ENCODE measurements at places on chromosomes 13 and 19.

DNA sequence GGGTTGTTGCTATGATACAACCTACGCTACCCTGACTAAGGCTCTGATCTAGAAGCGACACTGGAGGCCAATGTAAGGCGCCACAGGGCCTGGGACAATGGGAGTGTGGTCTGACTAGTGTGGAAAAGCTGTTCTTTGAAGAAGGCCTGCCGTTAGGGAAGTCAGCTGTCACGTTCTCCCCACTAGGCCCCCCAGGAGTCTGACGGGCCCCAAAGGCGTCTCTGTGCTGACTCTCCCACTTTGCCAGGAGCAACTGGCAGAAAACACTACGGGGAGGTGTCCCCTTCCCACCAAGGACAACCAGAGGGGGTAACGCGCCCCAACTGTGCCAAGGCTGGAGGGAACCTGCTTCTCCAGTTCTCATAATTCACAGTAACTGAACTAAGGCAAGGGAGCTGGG is 25.3 kb upstream of the EIF3G start:
- DNase-seq = no peak

- no peak for DNase-seq
Observed at GRCh38 chr19:1883784-1884183, 1.5 kb downstream of the ABHD17A start.

DNA sequence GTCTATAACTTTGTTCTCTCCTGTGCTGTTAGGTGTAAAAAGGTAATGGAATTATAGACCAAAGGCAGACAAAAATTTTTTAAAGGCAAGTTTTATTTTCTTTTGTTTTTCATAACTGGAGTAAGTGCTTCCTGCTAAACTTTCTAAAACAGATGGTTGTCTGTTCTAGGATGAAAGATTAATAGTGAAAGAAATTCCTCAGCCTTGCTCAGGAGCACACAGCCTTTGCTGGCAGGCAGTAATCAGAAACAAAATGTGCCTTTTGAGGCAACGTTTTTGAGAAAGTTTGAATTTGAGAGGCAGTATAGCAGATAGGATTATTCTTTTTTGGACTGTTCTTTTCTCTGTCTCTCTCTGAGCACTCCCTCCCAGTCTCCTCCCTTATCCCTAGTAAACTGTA is 2749.5 kb downstream of the PCDH9 start:
- no peak for DNase-seq

DNA sequence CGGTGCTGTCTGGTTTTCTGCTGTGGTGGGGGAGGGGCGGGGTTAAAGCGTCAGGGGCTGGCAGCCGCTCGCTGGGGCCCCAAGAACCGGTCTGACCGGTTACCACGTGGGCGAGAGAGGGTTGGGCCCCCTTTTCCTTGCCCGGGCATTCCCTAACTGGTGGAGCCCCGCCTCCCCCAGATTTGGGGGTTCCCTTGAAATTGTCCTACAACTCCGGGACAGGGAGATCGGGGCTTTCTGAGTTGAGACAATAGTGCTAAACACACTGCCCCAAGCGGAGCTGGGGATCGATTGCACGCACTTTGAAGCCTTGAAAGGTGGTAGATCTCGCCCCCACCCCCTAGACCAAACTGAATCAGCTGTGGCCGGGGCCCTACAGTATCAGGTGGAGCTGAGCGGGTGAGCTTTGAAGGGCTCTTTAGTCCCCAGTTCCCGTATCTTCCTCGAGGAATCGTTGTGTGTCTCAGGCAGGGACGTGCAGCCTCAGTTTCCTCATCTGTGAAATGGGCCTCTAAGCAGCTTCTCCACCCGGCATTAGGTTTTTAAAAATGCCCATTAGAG is 4.8 kb downstream of the IER2 start:
- peak; percentile 66 for DNase-seq

GRCh38 chr19:7356899-7357627 is 8.3 kb downstream of the ARHGEF18 start:
- DNase-seq = no peak

DNA sequence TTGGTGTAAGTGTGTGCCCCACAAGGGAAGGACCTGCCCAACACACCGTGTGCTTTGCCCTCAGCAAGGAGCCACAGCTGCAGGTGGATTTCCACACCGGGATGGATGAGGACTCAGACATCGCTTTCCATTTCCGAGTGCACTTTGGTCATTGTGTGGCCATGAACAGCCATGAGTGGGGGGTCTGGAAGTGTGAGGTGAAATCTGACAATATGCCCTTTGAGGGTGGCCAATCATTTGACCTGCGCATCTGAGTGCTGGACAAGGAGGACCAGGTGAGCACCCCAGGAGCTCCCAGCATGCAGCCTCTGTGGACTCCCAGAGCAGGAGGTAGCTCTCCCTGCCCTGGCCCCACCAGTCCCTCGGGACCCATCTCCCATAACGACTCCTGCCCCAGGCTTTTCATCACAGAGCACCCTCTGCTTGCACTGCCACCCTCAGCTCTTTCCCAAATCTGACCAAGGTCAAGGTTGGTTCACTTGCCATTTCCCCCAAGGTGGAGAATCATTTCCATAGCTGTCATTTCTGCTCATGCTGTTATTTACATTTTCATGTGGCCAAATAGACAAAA is 13.2 kb upstream of the EID2 start:
- no peak for DNase-seq

GRCh38 chr19:49061000-49061399 is 3.5 kb upstream of the CGB7 start:
- DNase-seq = no peak

DNA sequence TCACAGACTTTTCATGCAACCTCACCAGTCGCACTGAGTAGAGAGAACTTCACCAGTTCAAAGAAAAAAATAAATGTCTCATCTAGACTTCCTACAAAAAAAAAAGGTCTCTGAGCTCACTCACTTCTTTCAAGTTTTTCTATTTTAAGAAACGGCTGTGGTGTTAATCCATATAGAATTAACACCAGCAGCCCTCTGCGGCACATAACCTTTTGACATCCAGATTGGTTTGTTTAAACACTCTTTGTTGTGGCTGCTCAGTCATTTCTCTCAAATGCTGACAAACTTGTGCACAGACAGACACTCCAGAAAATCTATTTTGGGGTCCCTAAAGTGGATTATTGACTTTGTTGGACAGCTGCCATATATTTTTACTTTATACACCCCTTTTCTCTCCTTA is 874.9 kb downstream of the EFNB2 start:
- DNase-seq = no peak

- DNase-seq = no peak
Observed at GRCh38 chr13:44283600-44283999, 90.0 kb upstream of the SERP2 start.

- DNase-seq = no peak
Observed at GRCh38 chr19:4114181-4114580, 9.7 kb downstream of the MAP2K2 start.

GRCh38 chr19:6234527-6234926 is 45.2 kb downstream of the MLLT1 start:
- DNase-seq = no peak

DNA sequence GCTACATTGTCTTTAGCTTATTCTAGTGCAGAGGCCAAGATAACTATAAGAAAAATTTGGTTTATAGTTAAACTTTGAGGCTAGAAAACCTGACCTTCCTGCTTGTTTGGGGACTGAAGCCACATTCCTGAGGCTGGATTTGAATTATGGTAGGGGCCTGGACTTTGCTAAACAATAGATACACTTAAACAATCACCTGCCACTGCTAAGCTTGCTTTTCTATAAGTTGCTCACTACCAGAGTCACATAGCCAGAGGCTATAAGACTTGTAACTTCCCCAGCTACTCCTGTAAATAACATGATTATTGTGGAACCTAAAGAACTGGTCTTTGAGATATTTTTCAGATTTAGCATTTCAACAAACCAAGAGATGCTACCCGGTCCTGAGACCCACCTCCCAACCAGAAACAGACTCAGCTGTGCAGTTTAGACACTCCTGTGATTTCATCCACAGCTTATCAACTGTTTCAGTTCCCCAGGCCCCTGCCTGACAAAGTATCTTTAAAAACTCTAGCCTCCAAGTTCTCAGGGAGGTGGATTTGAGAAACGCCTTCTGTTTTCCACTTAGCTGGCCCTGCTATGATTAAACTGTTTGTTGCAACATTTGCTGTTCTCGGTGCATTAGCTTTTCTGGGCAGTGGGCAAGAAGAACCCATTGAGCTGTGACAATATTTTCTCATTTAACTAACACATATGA is 77.7 kb downstream of the MIPEP start:
- DNase-seq = no peak

DNA sequence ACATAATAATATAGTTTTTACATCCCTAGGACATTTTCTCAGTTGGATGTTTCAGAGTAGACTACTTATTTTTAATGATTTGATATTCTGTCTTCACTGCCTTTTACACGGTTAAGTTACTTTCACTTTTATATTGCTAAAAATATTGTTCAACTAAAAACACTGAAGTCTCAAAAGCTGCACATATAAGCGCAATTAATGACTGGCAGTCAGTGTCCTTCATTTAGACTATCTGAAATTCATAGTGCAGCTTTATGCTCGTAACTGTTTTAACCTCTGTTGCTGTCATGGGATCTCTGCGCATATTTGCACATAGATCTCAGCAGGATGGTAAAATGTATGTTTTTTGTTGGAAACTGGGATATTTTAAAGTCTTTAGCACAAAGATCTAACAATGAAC is 864.3 kb downstream of the SLITRK6 start:
- no peak for DNase-seq

DNA sequence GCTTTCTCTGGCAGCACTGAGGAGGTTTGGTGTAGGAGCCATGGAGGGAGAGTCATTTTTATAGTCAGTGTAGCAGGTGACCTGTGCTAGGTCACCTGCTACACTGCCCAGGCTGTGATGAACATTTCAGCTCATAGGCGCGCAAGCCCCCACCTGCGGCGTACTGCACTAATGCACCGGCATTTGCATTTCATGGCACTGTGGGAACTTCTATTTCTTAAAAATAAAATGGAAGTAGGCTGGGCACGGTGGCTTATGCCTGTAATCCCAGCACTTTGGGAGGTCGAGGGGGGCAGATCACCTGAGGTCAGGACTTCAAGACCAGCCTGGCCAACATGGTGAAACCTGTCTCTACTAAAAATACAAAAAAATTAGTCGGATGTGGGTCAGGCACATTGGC is 101.0 kb downstream of the SLC7A1 start:
- no peak for DNase-seq

GRCh38 chr13:41813426-41813825 is 147.5 kb downstream of the VWA8 start:
- no peak for DNase-seq

DNA sequence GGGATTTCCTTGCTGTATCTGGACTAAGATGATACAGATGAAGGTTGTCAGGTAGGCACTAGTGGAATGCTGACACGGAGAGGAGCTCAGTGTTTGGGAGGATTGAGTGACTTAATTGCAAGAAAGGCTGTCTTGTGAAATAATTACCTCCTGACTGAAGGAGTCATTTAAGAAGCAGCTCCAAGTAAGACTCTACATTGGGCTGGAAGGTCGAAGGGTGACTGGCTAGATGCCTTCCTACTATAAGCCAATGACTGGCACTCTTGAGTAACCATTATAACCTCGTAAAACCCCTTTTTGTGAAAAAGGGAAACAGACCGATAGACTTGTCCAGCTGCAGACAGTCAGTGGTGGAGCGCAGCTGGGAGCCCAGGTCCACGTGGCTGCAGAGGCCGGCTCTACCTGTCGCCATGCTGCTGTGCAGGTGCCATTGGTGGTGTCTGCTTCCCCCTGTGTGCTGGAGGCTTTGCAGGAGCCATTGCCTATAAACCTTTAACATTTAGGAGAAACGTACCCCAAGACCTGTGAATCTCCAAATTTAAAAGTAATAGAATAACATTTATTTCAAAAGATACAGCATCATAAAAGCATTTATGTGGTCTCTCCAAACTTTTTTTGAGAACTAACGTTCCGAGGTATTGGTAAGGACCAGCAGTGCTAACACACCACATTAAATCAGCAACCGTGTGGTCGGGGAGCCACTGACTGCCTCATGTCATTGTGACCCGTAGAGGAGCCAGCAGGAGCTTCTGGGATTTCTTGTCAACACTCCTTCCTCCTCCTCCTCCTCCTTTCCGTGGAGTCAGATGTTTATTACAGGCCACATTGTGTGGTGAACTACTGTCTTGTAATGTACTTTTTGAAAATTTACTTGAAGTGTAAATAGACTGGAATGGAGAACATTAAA is 80.4 kb upstream of the TEX29 start:
- no peak for DNase-seq

- no peak for DNase-seq
Observed at GRCh38 chr13:45683701-45684100, 18.4 kb upstream of the CBY2 start.

DNA sequence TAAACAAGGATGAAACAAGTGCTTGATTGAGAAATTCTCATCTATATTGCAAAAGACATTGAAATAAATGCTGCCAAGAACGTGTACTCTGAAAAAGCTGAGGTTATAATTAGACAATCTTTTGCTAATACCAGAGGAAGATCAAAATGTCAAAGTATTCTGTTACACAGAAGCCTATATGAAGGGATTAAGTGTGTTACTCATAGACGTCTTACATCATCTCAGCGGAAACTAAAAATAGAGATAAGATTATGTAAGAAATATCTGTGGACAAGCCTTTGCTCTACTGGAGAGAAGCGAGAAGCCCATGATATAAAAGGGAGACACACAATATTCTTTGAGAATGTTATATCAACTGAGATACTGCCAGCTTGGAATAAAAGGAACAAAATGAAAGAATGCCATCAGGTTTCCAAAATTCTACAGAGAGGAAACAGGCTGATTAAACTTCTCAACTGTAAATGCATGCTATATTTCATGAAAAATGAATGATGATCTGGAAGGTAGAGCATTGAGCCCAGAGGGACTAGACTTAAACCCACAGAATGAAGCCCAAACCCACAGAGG is 699.0 kb downstream of the GPC5 start:
- DNase-seq = no peak

GRCh38 chr19:7440188-7440975 is 48.5 kb downstream of the PEX11G start:
- no peak for DNase-seq

DNA sequence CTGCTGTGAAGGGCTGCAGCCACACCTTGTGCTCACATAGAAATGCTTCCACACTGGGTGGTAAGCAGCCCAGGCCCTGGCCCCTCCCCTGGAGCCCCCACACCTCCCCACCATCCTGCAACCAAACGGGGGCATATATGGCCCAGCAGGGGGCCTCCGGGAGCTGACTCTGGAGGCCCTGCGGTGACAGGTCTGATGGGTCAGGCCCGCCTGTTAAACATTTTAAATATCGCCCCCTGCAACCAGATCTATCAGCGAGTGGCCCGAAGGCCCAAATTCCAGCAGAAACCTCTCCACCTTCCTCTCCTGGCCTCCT is 48.0 kb upstream of the KATNAL1 start:
- no peak for DNase-seq

- no peak for DNase-seq
Observed at GRCh38 chr13:91721413-91721812, 323.0 kb downstream of the GPC5 start.

GRCh38 chr19:46035986-46036743 is 4.6 kb downstream of the IGFL4 start:
- no peak for DNase-seq

DNA sequence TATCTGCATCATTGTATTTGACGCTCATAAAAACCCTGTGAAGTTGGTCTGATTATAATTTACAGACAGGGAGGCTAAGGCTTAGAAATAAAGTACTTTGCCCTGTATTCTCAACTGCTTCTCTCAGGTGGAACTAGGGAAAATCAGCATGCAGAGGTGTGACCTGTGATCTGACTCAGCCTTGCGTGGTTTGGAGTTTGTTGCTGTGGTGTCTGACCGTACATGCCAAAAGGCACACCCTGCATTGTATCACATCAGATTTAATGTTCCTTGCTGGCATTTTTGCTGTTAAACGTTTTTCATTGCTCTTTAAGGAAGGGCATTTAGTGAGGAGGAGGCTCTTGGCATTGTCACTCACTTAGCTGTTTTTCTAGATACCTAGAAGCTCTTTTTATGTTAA is 58.8 kb upstream of the C1QTNF9B start:
- no peak for DNase-seq
